ENCODE measurements at places on chromosomes 7 and 10. TPM values are rescaled to one million over a fixed set of nuclear protein-coding genes. Genes with fewer than 3 reads are reported as not detected.

SNCG gene
- 541 TPM for polyA plus RNA-seq

SYNPO2L gene
- 1.5 TPM for polyA plus RNA-seq

PAPOLB gene
- 0.20 TPM for polyA plus RNA-seq

IL2RA gene
- not detected for polyA plus RNA-seq

ASB10 gene
- not detected for polyA plus RNA-seq

TAS2R4 gene
- polyA plus RNA-seq: 1.4 TPM

C10orf95 gene
- polyA plus RNA-seq: 0.95 TPM

ALOX5 gene
- polyA plus RNA-seq: 3.8 TPM

POLR2J2 gene
- polyA plus RNA-seq: 2.2 TPM
